Ureter (tissue), 1 donor: ENCODE measurements at places on chromosomes 5 and 9. TPM values are rescaled to one million over a fixed set of nuclear protein-coding genes. Genes with fewer than 3 reads are reported as not detected.
A peak's percentile ranks its signal among the peaks of the same experiment; 100 is the strongest.

- DNase-seq = no peak
Measured at GRCh38 chr5:133202066-133202665, 150.4 kb downstream of the HSPA4 start.

DNA sequence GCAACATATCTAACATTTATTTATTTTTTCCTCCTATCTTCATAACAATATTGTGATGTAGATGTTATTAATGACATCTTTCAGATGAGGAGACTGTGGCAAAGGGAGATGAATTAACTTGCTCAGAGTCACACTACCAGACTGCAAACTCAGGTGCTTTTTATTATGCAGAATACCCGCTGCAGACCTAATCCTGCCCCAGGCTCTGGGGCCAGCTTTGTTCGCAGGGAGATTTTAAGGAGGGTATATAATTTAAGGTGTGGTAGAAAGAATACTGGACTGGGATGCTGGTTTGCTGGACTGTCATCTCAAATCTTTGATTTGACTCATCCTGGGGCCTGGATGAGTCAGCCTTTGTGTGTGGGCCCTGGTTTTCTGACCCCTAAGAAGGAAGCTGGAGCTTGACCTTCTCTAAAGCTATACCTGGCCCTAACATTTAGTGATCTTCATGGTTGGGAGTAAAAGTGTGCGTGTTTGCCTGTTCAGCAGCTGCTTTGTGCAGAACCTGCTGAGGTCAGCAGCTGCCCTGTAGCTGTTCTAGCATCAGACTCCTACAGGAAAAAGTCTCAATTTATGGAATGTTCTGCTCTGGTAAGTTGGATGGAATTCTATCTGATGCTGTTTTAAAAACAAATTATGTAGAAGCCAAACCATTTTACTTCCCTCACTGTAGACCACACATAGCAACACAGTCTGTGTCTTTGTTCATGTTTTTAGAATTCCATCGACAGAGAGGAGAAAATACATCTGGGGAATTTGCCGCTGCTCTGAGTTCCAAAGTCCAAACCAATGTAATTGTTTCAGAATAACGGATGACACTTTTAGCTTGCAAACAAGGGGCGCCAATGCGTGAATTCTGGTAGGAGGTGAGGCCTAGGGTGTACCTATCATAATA is 4.5 kb downstream of the SLC36A1 start:
- DNase-seq = no peak

DNA sequence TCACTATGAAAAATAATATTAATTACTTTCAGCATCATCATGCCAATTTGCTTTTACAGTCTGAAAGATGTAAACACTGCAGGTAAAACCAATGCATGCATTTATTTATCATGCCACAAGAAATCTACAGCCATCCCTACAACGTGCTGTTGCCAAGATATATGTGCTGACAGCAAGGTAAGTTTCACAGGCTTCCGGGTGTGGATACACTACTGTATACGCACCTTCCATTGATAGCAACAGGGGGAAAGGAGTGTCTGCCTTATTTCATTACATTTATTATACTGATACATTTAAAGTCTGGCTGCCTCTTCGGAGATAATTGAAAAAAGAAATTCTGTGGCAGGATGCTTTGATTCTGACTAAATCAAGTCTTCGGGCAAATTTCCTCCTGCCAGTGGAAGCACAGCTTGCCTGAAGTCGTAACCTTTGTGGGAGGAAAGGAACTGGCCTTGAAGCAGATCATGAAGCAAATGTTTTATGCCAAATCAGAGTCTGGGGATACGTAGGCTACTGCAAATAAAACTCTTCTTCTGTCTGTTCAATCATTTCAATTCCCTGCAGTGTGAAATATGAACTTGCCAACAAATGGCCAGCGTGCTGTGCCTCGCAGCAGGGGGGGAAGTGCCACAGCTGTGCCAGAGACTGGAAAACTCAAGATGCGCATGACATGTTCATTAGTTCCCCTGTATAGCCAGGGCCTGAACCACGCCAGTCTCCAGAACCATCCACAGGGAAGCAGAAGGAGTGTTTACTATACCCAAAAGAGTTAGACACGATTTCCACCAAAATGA is 268.1 kb downstream of the EFNA5 start:
- no peak for DNase-seq

GRCh38 chr5:168401880-168402279 is 84.4 kb upstream of the RARS1 start:
- DNase-seq = peak; percentile 52

GRCh38 chr9:101172616-101173015 is 144.1 kb downstream of the PLPPR1 start:
- DNase-seq = no peak

IRX2 gene
- total RNA-seq = 3.3 TPM

CBY3 gene
- total RNA-seq = not detected
